ENCODE measurements at places on chromosomes 11 and 22. TPM values are rescaled to one million over a fixed set of nuclear protein-coding genes. Genes with fewer than 3 reads are reported as not detected.

The MAPK11 gene
- total RNA-seq = 1.6 TPM

DNA sequence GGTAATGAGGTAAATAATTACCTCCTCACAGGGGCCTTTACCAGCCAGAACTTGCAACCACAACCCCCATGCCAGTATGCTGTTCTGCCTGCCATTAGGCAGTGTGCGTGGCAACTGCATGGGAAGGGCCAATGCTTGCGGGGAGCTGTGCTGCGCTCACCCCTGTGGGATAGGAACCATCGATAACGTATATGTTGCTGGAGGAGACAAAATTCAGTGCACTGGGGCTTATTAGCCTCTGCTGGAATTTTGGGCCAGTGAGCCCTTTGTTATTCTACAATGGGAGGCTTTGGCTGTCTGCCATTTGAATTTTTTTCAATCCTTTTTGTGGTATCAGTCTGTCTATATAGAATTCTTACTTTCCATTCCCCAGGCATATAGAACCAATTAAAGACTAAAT lies 47.3 kb downstream of the PPP2R1B start:
- DNase-seq = no peak
- H3K4me3 ChIP-seq = no peak overlapping the region
- H3K27me3 ChIP-seq = no peaks in the 10 kb centered on the region
- peaks cover 17% of the 10 kb centered on the region for H3K4me1 ChIP-seq
- 0 out of 2 replicates have a peak, but pooled peaks cover 3% of the 10 kb centered on the region for H3K36me3 ChIP-seq

DNA sequence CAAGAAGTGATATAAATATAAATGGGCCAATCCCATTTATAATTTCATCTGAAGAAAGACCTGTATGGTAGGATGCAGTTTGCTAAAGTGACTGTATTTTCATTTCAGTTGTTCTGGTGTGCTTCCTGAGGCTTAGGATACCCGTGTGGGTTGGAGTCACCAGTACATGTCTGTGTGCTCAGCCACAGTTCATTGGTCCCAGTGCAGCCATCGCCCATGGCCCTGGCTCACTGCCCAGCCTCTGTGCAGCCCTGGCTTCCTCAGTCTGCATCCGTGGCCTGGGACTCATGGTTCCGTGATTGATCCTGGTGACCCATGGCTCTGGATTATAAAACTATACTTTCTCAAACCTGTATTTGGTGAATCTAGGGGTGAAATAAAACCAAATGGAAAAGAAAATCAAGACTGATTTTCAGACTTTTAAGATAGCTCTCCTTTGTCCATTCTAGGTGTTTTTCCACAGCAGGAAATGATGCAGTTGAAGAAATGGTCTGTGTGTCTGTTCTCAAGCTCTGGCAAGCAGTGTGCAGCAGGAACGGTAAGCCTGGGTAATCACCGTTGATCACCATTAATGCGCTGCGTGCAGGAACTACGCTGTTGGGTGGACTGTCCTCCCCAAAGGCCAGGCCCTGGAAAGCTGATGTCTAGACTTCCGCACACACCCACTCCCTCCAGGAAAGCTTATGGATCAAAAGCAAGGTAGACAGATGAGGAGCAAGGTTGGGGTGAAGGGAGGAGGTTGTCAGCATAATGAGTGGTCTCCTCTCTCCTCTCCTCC lies 27.2 kb downstream of the TTC12 start:
- H3K27me3 ChIP-seq = no peaks in the 10 kb centered on the region
- no peak overlapping the region for H3K27ac ChIP-seq
- no peaks in the 10 kb centered on the region for H3K4me1 ChIP-seq
- H3K36me3 ChIP-seq = no peaks in the 10 kb centered on the region

GRCh38 chr22:24240381-24240780 lies 4.5 kb downstream of the GGT5 start:
- H3K27me3 ChIP-seq = no peaks in the 10 kb centered on the region
- H3K4me3 ChIP-seq = no peak overlapping the region
- H3K36me3 ChIP-seq = no peaks in the 10 kb centered on the region

DNA sequence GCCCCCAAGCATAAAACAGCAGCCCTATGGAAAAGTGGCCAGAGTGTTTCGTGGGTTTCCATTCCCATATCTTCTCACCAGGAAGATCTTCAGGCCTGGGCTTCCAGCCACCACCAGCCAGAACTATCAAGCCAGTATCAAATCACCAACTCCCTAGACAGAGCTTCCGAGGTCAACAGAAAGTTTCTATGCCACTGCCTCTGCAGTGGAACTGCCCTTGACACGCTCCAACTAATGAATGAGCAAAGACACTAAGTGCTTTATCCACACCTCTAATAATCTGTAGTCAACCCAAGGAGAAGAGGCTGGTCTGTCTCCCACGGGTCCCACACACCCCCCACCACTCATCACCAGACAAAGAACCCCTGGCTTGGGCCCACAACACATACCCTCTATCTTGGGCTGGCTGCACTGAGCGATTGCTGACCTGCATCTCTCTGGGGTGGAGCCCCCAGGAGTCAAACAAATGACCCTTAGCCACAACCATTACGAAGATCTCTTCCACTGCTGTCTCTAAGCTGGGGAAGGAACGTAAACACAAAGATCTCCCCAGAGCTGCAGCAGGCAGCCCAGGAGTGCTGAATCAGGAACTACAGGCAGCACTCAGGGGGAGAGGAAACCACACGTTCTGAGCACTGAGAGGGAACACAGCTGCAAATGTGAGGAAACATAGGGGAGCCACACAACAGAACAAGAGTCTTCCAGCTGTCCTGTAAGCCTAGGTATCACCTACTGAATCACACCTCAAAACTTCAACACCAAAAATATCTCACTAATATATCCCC lies 9.7 kb downstream of the OR5AN1 start:
- no peak overlapping the region for H3K4me3 ChIP-seq
- DNase-seq = no peak
- no peaks in the 10 kb centered on the region for H3K4me1 ChIP-seq
- H3K27ac ChIP-seq = no peak overlapping the region

- DNase-seq = no peak
- no peaks in the 10 kb centered on the region for H3K36me3 ChIP-seq
- H3K27me3 ChIP-seq = no peaks in the 10 kb centered on the region
- no peak overlapping the region for H3K27ac ChIP-seq
- H3K4me3 ChIP-seq = no peak overlapping the region
Observed at GRCh38 chr11:78429660-78430059, 12.0 kb upstream of the GAB2 start.

GRCh38 chr22:49525801-49526535 lies 301.7 kb downstream of the BRD1 start:
- H3K4me3 ChIP-seq = no peak overlapping the region
- no peak for DNase-seq
- H3K27ac ChIP-seq = no peak overlapping the region

DNA sequence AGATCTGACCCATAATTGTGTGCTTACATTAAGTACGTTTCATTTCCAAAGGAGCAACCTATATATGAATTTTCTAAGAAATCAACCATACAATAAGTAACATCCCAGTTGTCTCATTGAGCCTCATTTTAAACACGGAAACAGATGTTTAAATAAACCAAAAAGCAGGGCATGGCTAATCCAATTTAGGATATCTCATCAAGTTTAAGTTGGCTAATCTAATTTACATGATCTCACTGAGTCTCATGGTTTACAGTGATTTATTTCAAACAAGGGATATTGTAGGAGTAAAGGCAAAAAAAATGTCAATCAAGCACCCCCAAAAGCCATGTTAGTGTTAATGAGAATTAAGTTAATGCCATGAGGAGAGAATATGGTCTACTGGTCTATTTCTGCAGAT lies 499.8 kb upstream of the CCDC90B start:
- no peak overlapping the region for H3K27ac ChIP-seq
- no peak overlapping the region for H3K4me3 ChIP-seq
- H3K27me3 ChIP-seq = no peaks in the 10 kb centered on the region
- no peak for DNase-seq

The IGSF9B gene
- total RNA-seq = 41.2 TPM

DNA sequence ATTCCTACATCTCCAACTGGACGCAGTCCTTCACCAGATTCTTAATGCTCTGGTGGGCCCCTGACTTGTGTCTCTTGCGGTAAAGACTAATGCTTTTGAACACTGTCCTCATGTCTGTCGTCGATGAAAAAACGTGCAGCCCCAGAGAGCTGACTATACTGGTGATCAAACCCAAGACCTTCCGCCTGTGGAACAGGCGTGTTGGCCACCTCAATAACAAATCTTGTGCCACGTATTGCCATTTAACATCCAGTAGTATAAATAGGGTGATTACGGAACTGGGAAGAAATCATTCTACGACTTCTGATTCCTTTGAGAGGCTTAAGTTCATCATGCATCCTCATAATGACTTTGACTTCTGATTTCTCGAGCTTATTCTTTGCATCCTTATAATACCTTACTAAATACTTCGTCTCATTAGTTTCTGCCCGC lies 45.6 kb downstream of the OR4D9 start:
- H3K4me1 ChIP-seq = peaks cover 9% of the 10 kb centered on the region
- peak overlapping the region; percentile 82 for H3K4me3 ChIP-seq
- no peaks in the 10 kb centered on the region for H3K36me3 ChIP-seq
- H3K27me3 ChIP-seq = no peaks in the 10 kb centered on the region
- no peak overlapping the region for H3K27ac ChIP-seq

- H3K27ac ChIP-seq = no peak overlapping the region
- no peak overlapping the region for H3K4me3 ChIP-seq
- peaks cover 7% of the 10 kb centered on the region for H3K4me1 ChIP-seq
- no peaks in the 10 kb centered on the region for H3K27me3 ChIP-seq
- no peak for DNase-seq
Observed at GRCh38 chr22:49867303-49868265, 13.9 kb downstream of the ZBED4 start.

DNA sequence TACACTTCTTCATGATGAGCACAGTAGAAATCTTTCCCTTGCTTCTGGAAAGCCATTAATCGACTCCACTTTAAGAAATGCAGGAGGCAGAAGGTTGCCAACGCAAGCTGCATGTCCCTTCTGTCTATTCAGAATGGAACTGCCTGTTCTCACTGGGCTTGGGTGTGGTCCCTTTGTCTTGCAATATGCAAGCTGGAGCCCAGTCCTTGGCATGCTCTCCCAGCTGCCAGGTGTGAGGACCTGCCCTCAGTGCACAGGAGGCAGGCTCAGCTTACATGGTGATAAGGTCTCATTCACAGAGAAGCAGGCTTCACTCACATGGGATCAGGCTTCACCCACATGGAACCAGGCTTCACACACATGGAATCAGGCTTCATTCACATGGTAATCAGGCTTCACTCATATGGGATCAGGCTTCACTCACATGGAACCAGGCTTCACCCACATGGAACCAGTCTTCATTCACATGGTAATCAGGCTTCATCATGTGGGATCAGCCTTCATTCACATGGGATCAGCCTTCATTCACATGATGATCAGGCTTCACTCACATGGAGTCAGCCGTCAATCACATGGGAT lies 59.2 kb upstream of the USP47 start:
- DNase-seq = peak; percentile 18
- H3K27ac ChIP-seq = no peak overlapping the region

DNA sequence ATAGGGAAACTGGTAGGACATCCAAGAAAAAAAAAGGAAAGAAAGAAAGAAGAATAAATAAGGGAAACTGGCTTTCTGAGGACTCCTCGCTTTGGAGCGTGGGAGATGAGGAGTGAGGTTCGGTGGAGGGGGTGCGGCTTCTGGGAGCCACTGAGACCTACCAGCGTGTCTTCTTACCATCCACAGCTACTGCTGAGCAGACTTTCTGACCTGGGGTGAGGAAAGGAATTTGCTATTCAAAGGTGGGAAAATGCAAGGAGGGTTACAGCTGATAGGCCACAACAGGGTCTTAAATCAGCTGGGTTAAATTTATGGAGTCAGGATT lies 488 bp upstream of the SELENOM start:
- DNase-seq = no peak
- H3K4me3 ChIP-seq = peak overlapping the region; percentile 48
- peak overlapping the region; percentile 68 for H3K27ac ChIP-seq
- peaks cover 25% of the 10 kb centered on the region for H3K4me1 ChIP-seq
- H3K36me3 ChIP-seq = no peaks in the 10 kb centered on the region

The OR10A5 gene
- total RNA-seq = not detected

The SYCE3 gene
- total RNA-seq = not detected

The DCDC1 gene
- total RNA-seq = 0.27 TPM

- no peak overlapping the region for H3K27ac ChIP-seq
- no peak for DNase-seq
- no peaks in the 10 kb centered on the region for H3K27me3 ChIP-seq
- no peaks in the 10 kb centered on the region for H3K4me1 ChIP-seq
- H3K4me3 ChIP-seq = no peak overlapping the region
- H3K36me3 ChIP-seq = no peaks in the 10 kb centered on the region
Observed at GRCh38 chr22:49535527-49536125, 292.0 kb downstream of the BRD1 start.

The C11orf91 gene
- total RNA-seq = not detected

DNA sequence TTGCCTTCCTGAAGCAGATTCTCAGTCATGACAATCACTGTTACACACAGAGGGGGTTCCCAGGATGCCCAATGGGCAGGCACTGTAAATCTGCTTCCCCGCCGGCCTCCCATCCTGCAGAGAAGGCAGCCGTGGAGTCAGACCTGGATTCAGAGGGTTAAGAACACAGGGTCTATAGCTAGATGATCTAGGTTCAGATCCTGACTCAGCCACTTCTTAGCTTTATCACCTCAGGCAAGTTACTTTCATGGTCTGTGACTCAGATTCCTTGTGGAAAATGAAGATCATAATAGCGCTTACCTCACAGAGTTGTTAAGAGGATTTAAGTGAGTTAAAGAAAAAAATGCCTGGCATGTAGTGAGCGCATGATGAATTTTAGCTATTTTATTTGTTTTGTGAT lies 95.9 kb downstream of the TIMP3 start:
- H3K36me3 ChIP-seq = no peaks in the 10 kb centered on the region
- no peak overlapping the region for H3K4me3 ChIP-seq
- DNase-seq = no peak
- H3K27me3 ChIP-seq = no peaks in the 10 kb centered on the region

GRCh38 chr22:24091551-24092420 lies 80.7 kb downstream of the CABIN1 start:
- no peak overlapping the region for H3K4me3 ChIP-seq
- no peak overlapping the region for H3K27ac ChIP-seq
- no peak for DNase-seq
- H3K27me3 ChIP-seq = no peaks in the 10 kb centered on the region
- H3K36me3 ChIP-seq = peaks cover 4% of the 10 kb centered on the region

DNA sequence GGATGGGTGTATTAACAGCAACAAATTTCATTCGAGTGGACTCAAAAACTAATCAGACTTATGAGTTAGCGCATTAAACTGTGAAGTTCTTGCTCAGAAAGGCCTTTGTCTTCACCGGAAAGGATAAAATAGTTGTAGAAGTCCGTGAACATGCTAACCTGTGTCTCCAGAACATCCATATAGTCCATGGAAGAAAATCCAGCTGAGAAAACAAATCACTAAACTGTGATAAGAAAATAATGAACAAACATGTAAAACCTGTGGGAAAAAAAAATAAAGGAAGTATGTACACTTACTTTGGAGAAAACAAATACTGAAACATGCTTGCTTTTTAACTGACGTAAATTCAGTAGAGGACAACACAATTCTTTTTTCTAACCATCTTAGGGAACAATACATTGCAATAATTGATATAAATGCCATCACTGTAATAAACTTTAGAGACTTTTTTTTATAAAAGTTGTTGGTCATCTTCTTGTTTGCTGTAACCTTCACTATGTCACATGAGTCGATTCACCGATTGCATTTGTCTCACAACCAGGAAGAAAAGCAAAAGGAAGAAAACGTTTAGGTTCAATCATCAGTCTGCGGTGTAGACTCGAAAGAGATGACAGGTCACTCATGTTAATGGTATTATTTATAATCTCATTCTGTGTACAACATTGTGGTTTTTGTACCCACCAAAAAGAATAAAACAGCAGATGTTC lies 41.9 kb downstream of the MSANTD4 start:
- no peak overlapping the region for H3K27ac ChIP-seq
- no peaks in the 10 kb centered on the region for H3K4me1 ChIP-seq
- no peaks in the 10 kb centered on the region for H3K27me3 ChIP-seq
- H3K4me3 ChIP-seq = no peak overlapping the region
- no peak for DNase-seq

All from GM23338 (cell line).